DMS79 treated with DMSO at 0.1 percent for 48 hours (cell line): ENCODE measurements at places on chromosomes 11 and 22.

GRCh38 chr11:93648158-93648557 lies 13.3 kb upstream of the CEP295 start:
- no peak for DNase-seq

DNA sequence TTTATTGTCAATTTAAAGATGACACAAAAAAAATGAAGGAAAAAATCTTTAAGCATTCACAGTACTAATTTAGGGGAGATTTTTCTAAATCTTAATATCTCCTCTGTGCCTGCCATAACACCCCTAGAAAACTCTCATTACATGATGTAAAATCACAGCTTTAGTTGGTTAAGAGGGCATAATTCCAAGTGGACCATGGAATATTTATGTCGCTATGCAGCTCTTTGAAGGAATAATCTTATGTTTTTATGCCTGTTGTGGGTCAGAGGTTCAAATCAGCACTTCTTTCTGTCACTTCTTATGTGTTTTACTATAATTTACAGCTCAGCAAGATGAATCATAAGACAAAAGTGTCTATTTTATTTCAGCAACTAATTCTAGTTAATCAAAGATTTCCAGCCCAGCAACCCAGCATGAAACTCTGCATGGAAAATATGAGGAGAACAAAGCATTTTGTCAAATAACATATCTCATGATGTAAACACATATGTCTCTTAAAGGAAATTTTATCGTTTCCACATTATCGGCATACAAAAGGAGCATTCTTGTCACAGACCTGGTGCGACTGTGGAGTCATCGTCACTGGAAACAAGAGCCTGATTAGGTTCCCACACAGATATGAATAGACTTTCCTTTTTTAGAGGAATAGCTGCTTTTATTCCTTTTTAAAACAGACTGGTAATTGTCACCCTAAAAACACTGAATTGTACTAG lies 274.8 kb downstream of the SOX6 start:
- DNase-seq: no peak

DNA sequence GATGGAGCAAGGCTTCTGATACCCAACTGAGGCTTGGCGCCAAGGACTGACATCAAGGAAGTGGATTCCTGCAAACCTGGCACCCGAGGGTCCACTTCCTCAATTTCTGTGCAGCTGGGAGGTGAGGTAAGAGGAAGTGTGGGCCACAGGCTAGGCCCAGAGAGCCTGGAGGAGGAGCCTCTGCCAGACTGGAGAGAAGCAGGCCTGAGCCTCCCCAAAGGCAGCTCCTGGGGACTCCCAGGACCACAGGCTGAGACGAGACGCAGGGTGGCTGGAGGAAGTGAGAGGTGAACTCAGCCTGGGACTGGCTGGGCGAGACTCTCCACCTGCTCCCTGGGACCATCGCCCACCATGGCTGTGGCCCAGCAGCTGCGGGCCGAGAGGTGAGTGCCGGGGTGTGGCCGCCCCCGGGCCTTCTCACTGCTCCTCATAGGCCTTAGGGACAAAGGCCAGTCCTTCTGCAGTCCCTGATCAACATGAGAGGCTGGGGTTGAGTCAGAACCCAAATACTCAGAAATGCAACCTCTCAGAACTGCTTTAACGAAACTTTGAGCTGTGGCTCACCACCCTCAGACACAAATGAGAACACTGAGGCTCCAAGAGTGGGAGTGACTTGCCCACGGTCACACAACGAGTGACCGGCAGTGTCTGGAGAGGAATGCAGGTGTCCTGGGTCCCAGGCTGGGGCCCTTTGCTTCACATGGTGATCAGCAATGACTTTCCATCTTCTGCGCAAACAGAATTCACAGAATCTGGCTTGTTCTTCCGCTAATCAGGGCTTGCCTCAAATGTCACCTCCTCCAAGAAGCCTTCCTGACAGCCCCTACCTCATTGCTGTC lies at the start of gene NCF4:
Gene NCF4 (plus strand): TSS at position 186 of the 839 bp plus-strand sequence. CDS start 166 bp downstream, at position 352.
- DNase-seq: no peak

GRCh38 chr11:87281496-87281895 lies 243.8 kb downstream of the TMEM135 start:
- no peak for DNase-seq

DNA sequence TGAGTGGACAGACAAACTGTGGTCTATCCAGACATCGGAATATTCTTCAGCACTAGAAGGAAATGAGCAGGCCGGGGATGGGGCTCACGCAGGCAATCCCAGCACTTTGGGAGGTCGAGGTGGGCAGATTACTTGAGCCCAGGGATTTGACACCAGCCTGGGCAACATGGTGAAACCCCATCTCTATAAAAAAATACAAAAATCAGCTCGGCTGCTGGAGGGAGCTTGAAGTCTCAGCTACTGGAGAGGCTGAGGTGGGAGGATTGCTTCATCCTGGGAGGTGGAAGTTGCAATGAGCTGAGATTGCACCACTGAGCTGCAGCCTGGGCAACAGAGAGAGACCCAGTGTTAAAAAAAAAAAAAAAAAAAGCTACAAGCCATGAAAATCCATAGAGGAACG lies 8.0 kb upstream of the CTSD start:
- DNase-seq: no peak

GRCh38 chr11:33866936-33867335 lies 24.9 kb downstream of the LMO2 start:
- DNase-seq: no peak

DNA sequence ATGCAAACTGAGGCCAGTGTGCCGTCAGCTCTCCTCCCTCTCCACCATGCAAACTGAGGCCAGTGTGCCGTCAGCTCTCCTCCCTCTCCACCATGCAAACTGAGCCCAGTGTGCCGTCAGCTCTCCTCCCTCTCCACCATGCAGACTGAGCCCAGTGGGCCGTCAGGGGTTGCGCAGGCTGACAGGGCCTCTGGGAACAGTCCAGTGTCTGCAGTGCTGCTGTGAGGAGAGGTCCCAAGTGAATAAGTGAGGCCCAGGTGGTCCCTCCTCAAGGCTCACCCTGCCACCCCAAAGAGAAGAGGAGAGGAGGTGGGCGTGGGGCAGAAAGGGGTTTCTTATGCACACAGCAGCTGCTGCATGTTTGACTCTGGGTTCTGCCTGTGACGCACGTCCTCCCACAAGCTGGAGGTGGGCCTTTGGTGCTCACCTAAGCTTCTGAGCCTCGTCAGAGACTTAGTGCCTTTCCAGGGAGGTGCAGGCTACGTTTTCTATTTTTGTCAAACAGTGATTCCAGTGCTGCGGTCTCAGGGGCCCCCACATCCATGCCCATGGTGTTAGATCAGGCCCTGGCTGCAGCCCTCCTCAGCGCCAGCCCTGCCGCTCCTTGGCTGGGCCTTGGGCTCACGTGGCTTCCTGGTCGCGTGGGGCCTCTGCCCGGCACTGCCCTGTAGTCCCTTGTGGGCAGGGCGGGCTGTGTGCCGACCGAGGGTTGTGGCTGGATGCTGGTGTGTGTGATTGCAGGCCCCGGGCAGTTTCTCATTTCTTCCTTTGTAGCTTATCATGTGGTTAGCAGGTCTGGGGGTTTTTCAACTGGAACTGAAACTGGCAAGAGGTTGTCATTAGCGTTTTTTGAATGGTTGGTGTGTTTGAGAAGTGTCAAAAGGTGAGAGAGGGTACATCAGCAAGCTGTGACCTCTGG lies 7.1 kb downstream of the TPCN2 start:
- DNase-seq: no peak

DNA sequence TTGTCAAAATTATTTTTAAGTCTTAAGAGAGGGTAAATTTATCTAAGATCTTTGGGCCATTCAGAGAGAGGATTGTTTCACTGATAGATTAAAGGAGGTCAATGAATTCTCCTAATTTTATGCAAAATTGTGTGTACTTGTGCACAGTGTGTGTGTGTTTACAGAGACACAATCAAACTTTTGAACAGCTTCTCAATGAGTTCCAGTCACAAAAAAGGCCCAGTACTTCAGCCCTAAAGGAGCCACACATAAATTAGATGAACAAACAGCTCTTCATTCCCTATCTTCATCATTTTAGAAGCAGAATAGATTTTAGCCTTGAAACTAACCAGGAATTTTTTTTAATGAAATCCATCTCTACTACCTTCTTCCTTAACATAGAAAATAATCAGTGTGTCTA lies 9.7 kb downstream of the GRIA4 start:
- no peak for DNase-seq

DNA sequence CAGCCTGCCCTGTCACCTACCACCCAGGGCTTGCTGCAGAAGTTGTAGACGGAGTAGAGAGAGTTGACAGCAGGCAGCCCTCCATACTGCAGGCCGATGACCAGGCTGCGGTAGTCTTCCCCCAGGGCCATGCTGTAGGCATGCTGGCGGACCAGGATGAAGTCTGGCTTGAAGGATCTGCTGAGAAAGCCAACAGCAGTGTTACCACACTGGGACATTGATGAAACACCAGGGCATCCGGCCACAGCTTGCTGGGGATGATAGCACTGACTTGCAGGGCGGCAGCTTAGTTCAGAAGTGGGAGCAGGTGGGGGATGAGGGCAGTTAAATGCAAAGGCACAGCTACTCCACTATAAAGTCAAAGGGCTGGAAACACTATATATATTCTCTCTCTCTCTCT lies 67.4 kb downstream of the TIMP3 start:
- no peak for DNase-seq

DNA sequence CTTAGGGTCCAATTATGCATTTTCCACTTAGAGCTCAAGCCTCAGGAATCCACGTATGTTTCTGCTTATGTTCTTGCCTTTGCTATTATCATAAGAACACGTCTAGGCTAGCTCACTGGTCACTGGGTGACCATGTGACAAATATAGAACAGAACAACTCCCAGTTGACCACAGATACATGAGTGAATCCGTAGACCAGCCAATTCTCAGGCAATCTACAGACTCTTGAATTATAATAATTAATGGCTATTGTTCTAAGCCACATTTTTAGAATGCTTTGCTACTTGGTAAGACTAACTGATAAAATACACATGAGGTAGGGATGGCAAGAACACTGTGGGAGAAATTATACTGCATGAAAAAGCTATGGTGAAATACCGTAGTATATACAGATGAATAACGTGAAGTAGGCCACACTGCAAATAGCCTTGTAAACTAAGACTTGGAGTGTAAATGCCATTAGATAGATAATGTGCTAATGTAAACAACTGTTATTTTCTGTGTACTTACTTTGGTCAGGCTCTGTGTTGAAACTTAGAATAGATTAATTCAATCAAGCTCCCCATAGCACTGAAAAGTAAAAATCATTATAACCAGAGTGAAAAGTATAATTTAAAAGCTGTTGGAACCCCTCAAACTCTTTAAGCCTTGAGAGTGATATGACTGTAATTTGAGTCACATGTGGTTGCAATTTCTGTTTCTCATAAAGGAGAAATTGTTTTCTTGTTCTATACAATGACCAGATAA lies 366.2 kb upstream of the CCDC179 start:
- no peak for DNase-seq

DNA sequence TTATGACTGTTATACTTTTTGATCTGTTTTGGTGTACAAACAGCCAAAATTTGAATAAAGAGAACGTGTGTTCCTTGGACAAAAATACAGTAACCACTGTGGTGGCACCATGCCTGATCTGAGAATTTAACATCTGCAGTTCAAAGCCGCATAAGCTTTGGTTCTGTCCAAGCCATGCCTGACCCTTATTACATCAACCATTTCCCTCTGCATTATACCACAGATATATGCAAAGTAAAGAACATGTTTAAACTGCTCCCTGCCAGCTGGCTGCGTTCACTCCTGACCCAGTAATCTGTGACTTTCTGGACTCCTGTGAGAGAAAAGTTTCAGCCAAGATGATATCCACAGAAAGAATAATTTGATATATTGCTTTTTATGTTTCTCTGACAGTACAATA lies 890.5 kb upstream of the ANO3 start:
- DNase-seq: no peak

- DNase-seq: peak; percentile 44
Observed at GRCh38 chr22:50398831-50399648, 55.9 kb downstream of the PPP6R2 start.
